Large intestine (tissue), 12 donors: ENCODE measurements at places on chromosomes 2 and 18. TPM values are rescaled to one million over a fixed set of nuclear protein-coding genes. Genes with fewer than 3 reads are reported as not detected.

The EVX2 gene
- polyA plus RNA-seq = not detected

The TEX44 gene
- not detected for polyA plus RNA-seq

The ERFE gene
- polyA plus RNA-seq = 0.94 TPM

The MAP3K19 gene
- polyA plus RNA-seq = 0.01 TPM

The DNAJB2 gene
- 46.9 TPM for polyA plus RNA-seq

The MRO gene
- 14.6 TPM for polyA plus RNA-seq

The SLC11A1 gene
- 0.84 TPM for polyA plus RNA-seq

- H3K36me3 ChIP-seq = no peaks in the 10 kb centered on the region
- no peaks in the 10 kb centered on the region for H3K4me1 ChIP-seq
- no peak for DNase-seq
- H3K27me3 ChIP-seq = peaks cover 2% of the 10 kb centered on the region
- no peak overlapping the region for H3K27ac ChIP-seq
These were observed 6.2 kb upstream of the MATN3 start for GRCh38 chr2:20018601-20019152.

GRCh38 chr2:235343156-235343774 is 150.6 kb upstream of the AGAP1 start:
- no peaks in the 10 kb centered on the region for H3K4me1 ChIP-seq
- no peak overlapping the region for H3K27ac ChIP-seq
- H3K36me3 ChIP-seq = no peaks in the 10 kb centered on the region
- no peaks in the 10 kb centered on the region for H3K27me3 ChIP-seq

DNA sequence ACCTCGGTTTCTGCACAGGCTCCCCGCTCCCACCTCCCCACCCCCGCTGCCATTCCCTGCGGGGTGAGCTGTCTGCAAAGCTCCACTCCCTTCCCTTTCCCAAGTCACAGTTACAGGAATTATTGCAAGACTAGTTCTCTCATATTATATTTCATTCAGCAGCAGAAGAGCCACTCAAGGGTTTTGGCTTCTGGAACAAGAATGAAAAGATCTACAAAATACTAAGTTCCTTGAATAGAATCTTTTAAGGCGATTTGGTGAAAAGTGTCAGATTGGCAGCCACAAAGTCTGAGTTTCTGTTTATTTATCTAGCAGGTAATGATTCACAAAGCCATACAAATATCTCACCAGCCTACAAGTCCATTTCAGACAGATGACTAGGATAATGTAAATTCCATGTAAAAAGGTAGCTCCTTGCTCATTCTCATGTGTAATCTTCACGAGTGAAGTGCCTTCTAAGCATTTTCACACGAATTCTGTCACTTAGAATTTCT is 221.9 kb upstream of the RBBP8 start:
- H3K36me3 ChIP-seq = no peaks in the 10 kb centered on the region
- no peaks in the 10 kb centered on the region for H3K27me3 ChIP-seq
- H3K27ac ChIP-seq = peak overlapping the region; percentile 98
- peaks cover 24% of the 10 kb centered on the region for H3K4me1 ChIP-seq

- H3K27ac ChIP-seq = no peak overlapping the region
- DNase-seq = no peak
- no peaks in the 10 kb centered on the region for H3K36me3 ChIP-seq
- peaks cover 9% of the 10 kb centered on the region for H3K4me1 ChIP-seq
These were observed 15.2 kb upstream of the GALM start for GRCh38 chr2:38650717-38651116.

DNA sequence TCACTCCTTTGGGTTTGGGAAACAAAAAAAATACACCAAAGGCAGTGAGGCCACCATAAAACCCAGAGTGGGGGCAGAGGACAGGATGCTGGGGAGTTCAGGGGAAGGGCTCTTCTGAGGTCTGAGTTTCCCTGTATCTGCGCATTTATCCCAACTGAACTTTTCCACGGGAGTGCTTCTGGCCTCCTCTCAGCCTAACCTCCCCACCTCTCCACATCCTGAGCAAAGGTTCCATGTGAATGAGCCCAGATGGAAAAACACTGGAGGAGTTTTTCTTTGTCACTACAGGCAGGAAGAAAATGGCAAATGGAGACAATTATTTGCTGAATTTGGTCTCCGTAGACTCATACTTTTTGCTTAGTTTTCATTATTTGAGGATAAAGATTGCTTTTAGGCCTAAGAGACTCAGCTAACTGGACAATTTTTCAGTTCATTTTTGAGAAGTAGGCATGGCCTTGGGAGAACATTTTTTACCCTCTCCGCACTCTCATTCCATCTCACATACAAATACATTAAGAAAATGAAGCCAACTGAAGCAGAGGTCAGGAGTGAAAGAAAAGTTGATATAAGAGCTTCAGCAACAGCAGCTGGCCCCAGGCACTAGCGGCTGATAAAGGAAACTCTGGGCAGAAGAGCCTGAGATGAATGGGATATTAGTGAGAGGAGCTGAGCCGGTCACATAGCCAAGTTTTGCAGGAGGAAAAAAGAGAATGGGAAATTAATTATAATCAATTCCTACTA is 82.6 kb upstream of the CYP1B1 start:
- H3K4me3 ChIP-seq = no peak overlapping the region
- H3K36me3 ChIP-seq = no peaks in the 10 kb centered on the region
- H3K27ac ChIP-seq = no peak overlapping the region
- no peaks in the 10 kb centered on the region for H3K27me3 ChIP-seq
- no peaks in the 10 kb centered on the region for H3K4me1 ChIP-seq

DNA sequence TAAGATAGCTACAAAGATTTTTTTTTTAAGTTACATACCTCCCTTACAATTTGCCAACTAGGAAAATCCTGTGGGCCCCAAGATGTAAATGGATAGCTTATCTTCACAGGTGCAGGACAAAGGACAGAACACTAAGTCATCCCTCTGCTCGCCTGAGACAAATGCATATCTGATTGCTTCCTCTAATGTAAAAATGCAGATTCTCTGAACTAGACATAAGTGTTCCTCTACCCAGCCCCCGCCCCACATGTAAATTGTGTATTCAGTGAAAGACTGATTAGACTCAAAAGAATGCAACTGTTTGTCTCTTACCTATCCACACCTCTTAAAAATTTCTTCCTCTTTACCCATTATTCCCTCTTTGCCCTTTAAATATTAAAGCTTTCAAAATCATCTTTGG is 96.5 kb downstream of the CYP26B1 start:
- no peak overlapping the region for H3K27ac ChIP-seq
- H3K27me3 ChIP-seq = no peaks in the 10 kb centered on the region
- H3K36me3 ChIP-seq = no peaks in the 10 kb centered on the region
- DNase-seq = no peak

DNA sequence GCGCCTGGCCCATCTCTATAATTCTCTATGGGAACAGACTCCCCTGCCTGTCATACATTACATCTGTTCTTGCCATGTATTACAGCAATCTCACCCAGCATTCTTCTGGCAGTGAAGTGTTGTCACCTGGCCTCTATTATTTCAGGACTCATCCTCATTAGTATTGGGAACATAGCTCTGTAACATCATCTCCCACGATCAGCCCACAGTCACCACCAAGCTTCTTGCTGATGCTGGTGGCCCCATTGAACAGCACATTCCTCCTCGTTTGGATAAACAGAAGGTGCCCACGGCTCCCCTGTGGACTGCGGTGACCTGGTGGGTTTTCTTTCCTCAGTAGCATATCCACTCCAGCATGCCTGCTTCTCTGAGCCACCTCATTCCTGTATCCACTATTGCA is 21.5 kb downstream of the CHCHD5 start:
- H3K36me3 ChIP-seq = no peaks in the 10 kb centered on the region
- no peak overlapping the region for H3K27ac ChIP-seq
- no peaks in the 10 kb centered on the region for H3K27me3 ChIP-seq
- no peak for DNase-seq

- no peak overlapping the region for H3K27ac ChIP-seq
- no peak for DNase-seq
- no peaks in the 10 kb centered on the region for H3K4me1 ChIP-seq
- no peaks in the 10 kb centered on the region for H3K27me3 ChIP-seq
- no peak overlapping the region for H3K4me3 ChIP-seq
- no peaks in the 10 kb centered on the region for H3K36me3 ChIP-seq
These were observed 14.1 kb downstream of the LTBP1 start for GRCh38 chr2:32960647-32961403.

DNA sequence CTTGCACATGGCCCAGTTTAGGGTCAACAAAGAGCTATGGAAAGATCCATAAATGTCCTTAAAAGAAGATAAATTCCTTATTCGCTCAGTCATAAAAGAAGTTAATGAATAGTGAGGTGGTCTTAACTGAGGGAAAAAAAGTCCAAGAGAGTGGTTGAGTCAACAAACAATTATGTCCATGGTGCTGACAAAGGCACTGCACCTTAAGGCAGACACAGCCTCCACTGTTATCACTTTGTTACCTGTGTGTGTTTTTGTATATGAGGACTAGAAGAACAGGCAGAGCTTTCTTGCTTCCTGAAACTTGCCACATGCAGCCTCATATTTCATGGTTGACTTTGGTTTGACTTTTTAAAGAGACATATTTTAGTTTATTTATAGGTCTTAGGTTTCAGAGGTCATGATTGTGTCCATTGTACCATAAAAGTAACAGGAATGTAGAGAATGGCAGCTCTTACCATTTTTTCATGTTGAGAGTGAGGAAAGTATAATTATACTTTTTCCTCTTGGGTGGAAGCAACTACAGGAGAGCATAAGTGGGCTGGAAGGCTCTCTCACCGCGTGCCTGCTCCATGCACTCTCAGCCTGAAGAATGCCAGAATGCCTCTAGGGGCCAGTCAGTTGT is 93.6 kb downstream of the XRCC5 start:
- peak; percentile 36 for DNase-seq
- peaks cover 74% of the 10 kb centered on the region for H3K36me3 ChIP-seq
- H3K27me3 ChIP-seq = no peaks in the 10 kb centered on the region
- peak overlapping the region; percentile 12 for H3K27ac ChIP-seq
- H3K4me3 ChIP-seq = no peak overlapping the region

GRCh38 chr2:181411105-181411849 is 45.9 kb upstream of the ITGA4 start:
- DNase-seq = no peak
- H3K4me1 ChIP-seq = no peaks in the 10 kb centered on the region
- no peak overlapping the region for H3K27ac ChIP-seq
- H3K4me3 ChIP-seq = no peak overlapping the region

GRCh38 chr2:174120346-174120745 is 128.0 kb downstream of the OLA1 start:
- no peak overlapping the region for H3K27ac ChIP-seq
- no peak overlapping the region for H3K4me3 ChIP-seq
- no peaks in the 10 kb centered on the region for H3K27me3 ChIP-seq
- no peaks in the 10 kb centered on the region for H3K4me1 ChIP-seq

- H3K36me3 ChIP-seq = peaks cover 16% of the 10 kb centered on the region
- no peak overlapping the region for H3K27ac ChIP-seq
- no peaks in the 10 kb centered on the region for H3K27me3 ChIP-seq
- no peak overlapping the region for H3K4me3 ChIP-seq
- DNase-seq = no peak
These were observed 108.3 kb downstream of the MGAT5 start for GRCh38 chr2:134362152-134362668.

DNA sequence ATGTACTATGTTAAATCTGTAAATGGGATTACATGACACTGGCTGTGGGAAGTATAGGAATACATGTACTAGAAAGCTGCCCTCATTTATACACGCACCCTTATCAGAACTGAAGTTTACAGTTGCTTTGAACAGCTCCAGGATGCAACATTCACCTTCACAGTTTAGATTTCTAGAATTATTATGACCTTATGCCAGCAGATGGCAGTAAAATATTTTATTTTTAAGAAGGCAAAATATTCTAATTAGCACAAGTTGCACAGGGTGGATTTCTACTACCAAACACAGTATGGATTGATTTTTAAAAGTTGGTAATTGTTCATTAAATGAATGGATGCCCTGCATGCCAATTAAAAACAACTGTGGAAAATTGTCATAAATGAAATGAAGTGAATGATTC is 670.4 kb downstream of the KCNJ3 start:
- H3K36me3 ChIP-seq = no peaks in the 10 kb centered on the region
- H3K4me3 ChIP-seq = no peak overlapping the region
- peak; percentile 4 for DNase-seq
- no peaks in the 10 kb centered on the region for H3K4me1 ChIP-seq
- H3K27me3 ChIP-seq = no peaks in the 10 kb centered on the region

DNA sequence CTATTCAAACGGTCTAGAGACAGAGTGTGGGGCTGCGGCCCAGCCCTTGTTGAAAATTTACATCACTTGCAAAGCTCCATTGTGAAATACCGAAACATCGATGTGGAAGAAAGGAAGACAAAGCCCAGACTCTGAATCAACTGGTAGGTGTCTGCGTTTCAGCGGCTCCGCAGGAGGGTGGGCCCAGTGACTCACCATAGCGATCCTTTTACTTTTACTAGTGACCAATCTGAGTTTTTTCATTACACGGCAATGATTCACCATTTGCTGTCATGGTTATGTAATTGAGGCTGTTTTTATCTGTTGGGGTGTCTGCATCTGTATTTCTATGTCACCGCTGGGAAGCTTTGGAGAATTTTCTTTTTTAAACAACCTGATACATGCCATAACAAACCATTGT is 66.6 kb upstream of the ODC1 start:
- peaks cover 3% of the 10 kb centered on the region for H3K4me1 ChIP-seq
- no peaks in the 10 kb centered on the region for H3K36me3 ChIP-seq
- DNase-seq = no peak
- H3K4me3 ChIP-seq = no peak overlapping the region
- H3K27ac ChIP-seq = no peak overlapping the region

DNA sequence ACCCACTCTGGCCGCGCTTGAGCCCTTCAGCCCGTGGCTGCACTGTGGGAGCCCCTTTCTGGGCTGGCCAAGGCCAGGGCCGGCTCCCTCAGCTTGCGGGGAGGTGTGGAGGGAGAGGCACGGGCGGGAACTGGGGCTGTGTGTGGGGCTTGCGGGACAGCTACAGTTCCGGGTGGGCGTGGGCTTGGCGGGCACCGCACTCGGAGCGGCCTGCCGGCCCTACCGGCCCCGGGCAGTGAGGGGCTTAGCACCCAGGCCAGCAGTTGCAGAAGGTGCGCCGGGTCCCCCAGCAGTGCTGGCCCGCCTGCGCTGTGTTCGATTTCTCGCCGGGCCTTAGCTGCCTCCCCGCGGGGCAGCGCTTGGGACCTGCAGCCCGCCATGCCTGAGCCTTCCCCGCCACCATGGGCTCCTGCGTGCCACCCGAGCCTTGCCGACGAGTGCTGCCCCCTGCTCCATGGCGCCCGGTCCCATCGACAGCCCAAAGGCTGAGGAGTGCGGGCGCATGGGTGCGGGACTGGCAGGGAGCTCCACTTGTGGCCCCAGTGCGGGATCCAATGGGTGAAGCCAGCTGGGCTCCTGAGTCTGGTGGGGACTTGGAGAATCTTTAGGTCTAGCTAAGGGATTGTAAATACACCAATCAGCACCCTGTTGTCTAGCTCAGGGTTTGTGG is 173.7 kb upstream of the FIGN start:
- no peak overlapping the region for H3K27ac ChIP-seq
- no peak overlapping the region for H3K4me3 ChIP-seq
- H3K36me3 ChIP-seq = no peaks in the 10 kb centered on the region
- H3K27me3 ChIP-seq = no peaks in the 10 kb centered on the region
